ENCODE measurements at places on chromosomes 5 and 9.

GRCh38 chr9:25709941-25710340 lies 31.7 kb upstream of the TUSC1 start:
- DNase-seq: no peak

GRCh38 chr5:75367401-75367800 lies 30.4 kb downstream of the HMGCR start:
- DNase-seq: no peak

- no peak for DNase-seq
These were observed 993.9 kb upstream of the ACO1 start for GRCh38 chr9:31390403-31391025.

DNA sequence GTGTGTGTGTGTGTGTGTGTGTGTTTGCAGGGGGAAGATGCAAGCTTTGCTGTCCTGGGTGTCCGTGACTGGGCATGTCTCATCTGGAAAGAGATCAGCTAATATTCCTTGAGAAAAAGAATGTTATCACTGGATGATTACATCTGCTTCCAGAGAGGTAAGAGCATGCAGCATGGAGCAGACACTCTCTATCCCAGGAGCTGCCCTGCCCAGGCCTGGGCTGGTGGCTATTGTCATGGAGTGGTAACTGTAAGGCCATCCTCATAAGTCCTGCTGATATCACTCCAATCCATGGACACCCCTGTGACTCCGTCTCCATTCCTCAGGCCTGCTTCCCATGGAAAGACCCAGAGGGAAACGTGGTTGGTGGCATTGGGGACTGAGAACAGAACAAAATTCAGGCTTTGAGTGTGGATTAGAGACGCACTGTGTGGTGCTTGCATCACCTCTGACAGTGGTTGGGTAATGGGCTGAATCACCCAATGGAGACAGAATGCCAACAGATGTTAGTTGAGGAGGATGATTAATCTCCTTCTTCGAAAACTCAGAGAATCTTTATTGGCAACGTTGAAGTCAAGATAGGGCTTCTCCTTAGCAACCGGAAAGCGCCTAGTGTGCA lies 52.0 kb upstream of the KCNIP1 start:
- DNase-seq: peak; percentile 12

DNA sequence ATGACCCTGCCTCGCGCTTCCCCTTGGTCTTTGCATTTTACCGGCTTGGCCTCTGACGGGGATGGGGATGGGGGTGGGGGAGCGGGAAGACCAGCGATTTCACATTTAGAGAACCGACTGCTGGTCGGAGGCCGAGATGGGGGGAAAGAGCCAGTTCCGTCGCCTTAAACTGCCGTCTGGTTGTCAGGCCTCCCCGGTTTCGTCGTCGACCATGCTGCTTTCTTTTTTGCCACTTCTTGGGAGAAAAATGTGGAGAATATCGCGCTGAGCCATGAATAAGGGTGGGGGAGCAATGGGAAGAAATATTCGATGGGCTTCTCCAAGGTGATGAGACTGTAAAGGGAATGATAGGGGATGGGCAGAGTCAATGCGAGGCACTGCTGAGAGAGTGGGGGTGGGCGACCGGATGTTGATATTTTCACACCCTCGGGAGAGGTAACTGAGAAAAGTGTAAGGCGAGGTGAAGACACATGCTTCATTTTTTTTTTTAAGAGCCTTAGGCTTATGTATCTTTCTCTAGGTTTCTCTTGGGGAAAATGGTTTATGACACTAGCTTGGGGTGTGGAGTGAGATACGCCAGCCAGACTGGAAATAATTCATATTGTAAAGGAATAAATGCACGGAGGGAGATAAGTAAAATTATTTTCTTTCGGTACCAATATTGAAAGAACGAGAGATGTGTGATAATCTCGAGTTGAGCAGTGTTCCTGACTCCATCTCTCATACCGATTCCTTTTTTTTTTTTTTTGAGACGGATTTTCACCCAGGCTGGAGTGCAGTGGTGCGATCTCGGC lies 1.1 kb downstream of the KIF2A start:
- DNase-seq: peak; percentile 14

DNA sequence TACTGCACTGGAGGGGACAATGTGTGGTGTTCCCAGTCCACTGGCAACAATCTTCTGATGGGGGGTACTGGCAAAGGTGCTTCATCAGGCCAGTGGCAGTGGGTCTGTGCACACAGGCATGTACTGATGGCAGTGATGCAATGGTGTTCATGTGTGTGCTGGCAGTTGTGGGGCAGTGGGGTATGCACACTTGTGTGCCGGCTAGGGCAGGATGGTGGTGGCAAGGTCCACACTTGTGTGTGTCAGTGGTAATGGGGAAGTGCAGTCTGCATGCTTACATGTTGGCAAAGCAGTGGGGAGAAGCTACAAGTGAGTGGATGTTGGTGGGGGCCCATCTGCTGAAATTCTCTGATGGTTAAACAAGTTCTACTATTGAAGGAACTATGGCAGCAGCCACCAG lies 504.6 kb upstream of the ZNF462 start:
- DNase-seq: no peak

GRCh38 chr5:9604416-9604815 lies 25.7 kb downstream of the TAS2R1 start:
- DNase-seq: no peak

- no peak for DNase-seq
These were observed 246.3 kb upstream of the DAP start for GRCh38 chr5:11007269-11007870.

DNA sequence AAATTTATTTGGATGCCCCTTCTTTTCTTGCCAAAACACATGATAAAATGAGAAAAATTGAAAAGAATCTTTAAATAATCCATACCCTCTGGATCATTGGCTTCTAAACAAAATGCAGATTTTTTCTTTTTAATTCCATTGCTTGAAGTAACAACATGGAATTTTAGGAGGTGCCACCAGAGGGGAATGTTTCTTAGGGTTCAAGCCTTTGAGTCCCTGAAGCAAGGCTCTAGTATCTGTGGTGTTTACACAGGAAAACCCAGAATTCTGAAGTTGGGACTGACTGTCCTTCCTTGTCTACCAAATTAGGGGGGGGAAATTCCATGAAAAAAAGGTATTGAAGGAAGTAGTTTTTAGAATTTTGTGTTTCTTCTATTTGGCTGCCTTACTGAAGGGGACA lies 69.4 kb downstream of the LMNB1 start:
- DNase-seq: no peak

DNA sequence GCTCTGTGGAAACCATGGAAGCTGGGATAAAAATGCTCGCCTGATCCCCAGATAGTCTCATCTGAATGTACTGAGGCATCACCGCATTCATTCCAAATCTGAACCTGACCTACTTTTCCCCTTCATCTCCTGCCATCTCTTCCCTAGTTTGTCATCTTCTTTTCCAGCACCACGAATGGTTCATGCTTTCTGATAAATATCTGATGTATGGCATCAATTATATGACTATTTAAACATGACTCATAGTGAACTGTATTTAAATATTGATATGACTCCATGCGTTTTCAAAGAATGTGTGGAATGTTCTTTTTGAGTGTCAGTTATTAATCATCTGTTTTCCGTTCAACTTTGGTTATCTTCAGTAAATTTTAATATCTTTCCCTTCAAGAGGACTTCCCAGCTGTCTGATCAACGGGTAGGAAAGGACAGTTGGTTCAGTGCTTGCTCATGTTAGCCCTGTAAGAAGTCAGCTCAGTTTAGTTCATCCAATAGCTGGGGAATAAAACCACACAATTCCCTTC lies 21.1 kb downstream of the BASP1 start:
- peak; percentile 50 for DNase-seq

- DNase-seq: no peak
These were observed 151.5 kb downstream of the ISOC1 start for GRCh38 chr5:129246088-129246487.

DNA sequence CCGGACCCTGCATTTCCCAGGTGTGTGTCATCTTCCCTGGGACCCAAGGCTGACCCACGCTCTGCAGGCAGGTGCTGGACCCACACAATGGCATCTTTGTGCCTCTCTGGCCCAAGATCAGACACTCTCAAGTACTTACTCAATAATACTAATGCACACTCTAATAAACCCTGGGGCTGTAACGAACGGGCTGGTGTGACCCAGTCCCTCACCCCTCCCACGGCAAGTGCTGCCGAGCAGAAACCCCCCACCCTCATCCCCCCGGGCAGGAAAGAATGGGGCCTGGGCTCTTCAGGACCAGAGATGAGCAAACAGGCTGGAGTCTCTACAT lies 1.1 kb upstream of the OBP2B start:
- DNase-seq: no peak

GRCh38 chr5:14228219-14228618 lies 85.1 kb downstream of the TRIO start:
- DNase-seq: peak; percentile 47

DNA sequence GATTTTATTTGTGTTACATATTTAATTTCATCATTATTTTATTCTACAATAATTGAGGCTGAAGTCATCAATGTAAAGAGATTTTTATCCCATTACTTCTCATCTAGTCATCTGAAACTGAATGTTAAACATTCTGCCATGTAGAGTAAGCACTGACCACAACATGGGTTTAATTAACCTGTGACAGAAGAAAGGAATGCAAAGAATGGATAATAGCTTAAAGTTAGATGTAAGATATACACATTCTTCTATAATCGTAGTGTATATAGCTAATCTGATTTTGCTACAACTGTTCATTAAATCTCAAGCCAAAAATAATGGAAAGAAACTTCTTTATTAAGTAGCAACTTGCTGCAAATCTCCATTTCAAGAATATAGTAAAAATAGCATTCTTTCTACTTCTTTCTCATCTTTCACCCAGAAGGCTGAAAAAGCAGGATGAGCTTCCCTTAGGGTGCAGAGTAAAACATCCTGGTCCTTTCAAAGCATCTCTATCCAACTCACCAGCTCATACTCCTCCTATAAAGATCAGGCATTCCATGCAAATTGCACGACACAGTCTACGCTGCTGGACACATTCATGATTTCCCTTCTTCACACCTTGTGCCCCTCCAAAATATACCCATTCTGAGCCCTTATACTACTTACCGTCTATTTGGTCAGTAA lies 115.2 kb downstream of the EFNA5 start:
- no peak for DNase-seq

GRCh38 chr9:136604823-136605525 lies 57.7 kb upstream of the EGFL7 start:
- DNase-seq: no peak

- peak; percentile 48 for DNase-seq
These were observed 1696.0 kb upstream of the CDH9 start for GRCh38 chr5:28734396-28734795.

DNA sequence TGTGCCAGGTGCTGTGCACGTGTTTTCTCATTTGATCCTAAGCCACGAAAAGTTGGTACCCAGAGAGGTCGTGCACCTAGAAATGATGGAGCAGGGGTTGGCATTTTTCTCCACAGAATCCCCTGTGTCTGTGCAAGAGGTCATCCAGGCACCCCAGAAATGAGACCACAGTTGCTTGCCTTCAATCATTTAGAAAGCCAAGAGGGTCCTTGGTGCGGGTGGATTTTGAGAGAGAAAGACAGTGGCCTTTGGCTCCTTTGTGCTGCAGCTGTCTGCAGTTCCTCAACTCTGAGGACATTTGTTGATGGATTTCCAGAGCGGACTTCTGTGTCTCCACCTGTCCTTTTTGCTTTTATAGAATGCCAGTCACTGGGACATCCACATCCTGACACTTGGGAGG lies 33.8 kb upstream of the SPRY4 start:
- no peak for DNase-seq

- DNase-seq: no peak
These were observed 26.7 kb upstream of the SUSD3 start for GRCh38 chr9:93031629-93032430.

GRCh38 chr5:2031581-2031980 lies 148.9 kb upstream of the IRX4 start:
- no peak for DNase-seq

- DNase-seq: no peak
These were observed 552.0 kb upstream of the CLINT1 start for GRCh38 chr5:158410976-158411375.

- DNase-seq: peak; percentile 16
These were observed 13.6 kb upstream of the MTMR12 start for GRCh38 chr5:32326216-32326772.

- no peak for DNase-seq
These were observed 29.2 kb downstream of the CSNK1A1 start for GRCh38 chr5:149521739-149522685.

- no peak for DNase-seq
These were observed 78.7 kb downstream of the ELAVL2 start for GRCh38 chr9:23747088-23748075.

GRCh38 chr5:22341406-22341805 lies 511.7 kb downstream of the CDH12 start:
- no peak for DNase-seq

- no peak for DNase-seq
These were observed 812 bp downstream of the CACFD1 start for GRCh38 chr9:133460405-133461175.

DNA sequence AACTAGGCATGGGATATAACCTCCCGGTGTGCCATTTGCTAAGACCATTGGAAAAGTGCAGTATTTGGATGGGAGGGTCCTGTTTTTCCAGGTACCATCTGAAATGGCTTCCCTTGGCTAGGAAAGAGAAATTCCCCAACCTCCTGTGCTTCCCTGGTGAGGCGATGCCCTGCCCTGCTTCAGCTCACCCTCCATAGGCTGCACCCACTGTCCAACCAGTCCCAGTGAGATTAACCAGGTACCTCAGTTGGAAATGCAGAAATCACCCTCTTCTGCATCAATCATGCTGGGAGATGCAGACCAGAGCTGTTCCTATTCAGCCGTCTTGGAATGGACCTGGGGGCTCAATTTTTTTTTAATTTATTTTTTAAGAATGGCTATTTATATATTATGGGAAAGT lies 254.8 kb downstream of the SGCD start:
- DNase-seq: no peak

GRCh38 chr9:20649381-20649780 lies 27.1 kb upstream of the MLLT3 start:
- DNase-seq: no peak

- peak; percentile 27 for DNase-seq
These were observed 16.4 kb upstream of the TOR2A start for GRCh38 chr9:127751269-127752054.

DNA sequence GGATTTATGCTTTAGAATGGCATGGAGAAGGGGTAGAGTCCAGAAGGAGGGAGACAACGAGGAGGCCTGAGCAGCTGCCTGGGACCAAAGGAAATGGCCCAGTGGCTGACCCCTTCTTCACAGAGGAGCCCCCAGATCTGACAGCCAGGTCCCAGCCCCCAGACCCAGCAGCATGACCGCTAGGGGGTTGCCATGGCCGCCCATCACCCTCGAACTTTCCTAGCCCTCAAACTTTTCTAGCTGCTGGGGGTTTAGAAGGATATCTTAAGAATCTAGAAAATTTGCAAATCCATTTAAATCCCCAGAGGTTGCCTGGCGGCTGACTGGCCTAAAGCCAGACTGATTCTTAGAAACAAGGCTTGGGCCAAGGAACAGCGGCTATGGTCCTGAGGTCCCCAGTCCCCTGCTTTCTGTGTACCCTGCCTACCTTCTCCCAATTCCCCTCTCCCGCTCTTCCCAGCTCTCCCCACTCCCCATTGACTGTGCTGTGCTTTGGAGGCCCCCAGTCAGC lies 972 bp downstream of the PDGFRB start:
- DNase-seq: no peak
